NCI-H82 (cell line): ENCODE measurements at places on chromosomes 5 and 9.

- no peak for DNase-seq
Observed at GRCh38 chr5:9667906-9668305, 37.8 kb upstream of the TAS2R1 start.

GRCh38 chr9:120481248-120481647, 98.7 kb downstream of the CDK5RAP2 start:
- DNase-seq = no peak

DNA sequence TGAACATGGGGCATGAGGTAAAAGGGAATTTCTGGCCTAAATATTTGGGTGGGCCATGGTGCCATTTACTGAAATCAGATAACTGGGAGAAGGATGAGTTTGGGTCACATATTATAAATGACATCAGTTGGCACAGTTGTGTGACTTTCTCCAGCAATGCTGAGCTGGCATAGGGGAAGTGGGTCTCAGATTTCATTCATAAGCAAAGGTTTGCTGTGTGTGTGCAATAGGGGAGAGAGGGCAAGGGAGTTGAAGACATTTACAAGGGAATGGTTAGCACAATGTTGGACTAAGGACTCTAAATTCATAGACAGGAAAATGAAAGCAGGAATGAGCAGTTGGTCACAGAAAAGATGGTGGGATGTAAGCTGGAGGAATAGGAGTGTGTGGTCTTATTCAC, 47.8 kb upstream of the KLF9 start:
- DNase-seq = no peak

- peak; percentile 70 for DNase-seq
Observed at GRCh38 chr5:54229041-54229780, 81.2 kb downstream of the ARL15 start.

DNA sequence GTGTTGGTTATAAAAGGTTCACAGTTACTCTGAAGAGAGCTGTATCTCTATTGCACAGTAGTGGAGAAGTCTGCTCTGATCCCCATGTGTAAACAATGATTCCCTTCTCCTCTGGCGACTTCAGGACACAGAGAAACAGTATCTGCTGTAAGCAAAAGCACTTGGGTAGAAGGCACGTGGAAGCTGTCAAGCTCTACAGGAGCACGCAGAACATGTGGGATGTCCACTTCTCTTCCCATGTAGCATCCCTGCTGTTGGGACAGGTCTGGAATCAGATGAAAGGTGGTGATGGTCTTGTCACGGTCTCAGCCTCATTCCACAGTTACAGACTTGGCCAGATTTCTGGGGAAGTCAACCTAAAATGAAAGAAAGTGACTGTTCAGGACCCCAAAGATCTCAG, 9.4 kb upstream of the MAPK9 start:
- DNase-seq = no peak

- no peak for DNase-seq
Observed at GRCh38 chr5:91079037-91079436, 304.1 kb downstream of the ARRDC3 start.

GRCh38 chr5:143119291-143119769, 284.2 kb downstream of the NR3C1 start:
- DNase-seq = no peak

GRCh38 chr5:149298842-149299404, 27.3 kb downstream of the AFAP1L1 start:
- no peak for DNase-seq
